ENCODE measurements at places on chromosomes 16 and 17.
A peak's percentile ranks its signal among the peaks of the same experiment; 100 is the strongest.

DNA sequence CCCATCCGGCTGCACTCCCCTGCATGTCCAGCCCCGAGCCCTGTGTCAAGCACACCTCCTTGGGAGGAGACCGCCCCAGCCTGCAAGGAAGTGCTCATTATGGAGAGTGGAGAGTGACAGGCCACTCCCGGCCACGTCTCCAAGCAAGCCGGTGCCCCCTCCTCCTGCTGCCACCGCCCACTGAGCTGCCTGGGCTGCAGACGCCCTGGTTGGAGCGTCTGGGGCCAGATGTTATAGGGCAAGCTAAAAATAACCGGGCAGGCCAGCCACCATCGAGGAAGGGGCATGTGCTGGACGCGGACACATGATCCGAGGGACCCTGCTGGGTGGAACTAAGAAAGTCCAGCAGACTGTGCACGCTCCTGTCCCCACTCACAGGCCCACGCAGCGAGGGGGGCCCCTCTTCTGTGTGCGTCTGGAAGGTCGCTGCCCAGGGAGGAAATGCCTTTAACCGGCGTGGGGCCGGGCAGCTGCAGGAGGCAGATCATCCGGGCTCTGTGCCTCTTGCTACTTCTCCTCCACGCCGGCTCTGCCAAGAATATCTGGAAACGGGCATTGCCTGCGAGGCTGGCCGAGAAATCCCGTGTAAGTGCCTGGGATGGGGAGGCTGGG lies at the start of gene WFDC1:
TSS of gene WFDC1 (plus strand) at position 348 of the 612 bp plus-strand sequence. CDS start at position 442, 94 bp downstream.
- no peak for DNase-seq

- no peak for DNase-seq
Observed at GRCh38 chr17:62871291-62871690, 63.2 kb upstream of the MARCHF10 start.

- no peak for DNase-seq
Observed at GRCh38 chr17:62702746-62703260, 75.3 kb downstream of the MRC2 start.

GRCh38 chr16:28863929-28864793 lies 518 bp downstream of the SH2B1 start:
- no peak for DNase-seq

DNA sequence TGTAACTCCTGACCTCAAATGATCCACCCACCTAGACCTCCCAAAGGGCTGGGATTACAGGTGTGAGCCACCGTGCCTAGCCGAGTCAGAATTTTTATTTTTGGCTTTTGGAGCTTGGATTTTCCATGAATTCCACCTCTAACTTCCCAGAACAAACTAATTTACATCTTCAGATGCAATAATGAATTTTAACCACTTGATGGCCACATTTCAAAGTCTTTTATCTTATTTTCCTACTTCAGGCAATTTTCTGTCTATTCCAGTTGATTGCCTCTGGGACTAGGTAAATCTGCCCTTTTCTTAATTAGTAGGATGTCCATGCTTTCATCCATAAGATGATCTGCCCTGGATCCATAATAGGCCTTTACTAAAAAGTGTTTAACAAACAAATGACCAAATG lies 156.4 kb upstream of the ANKFN1 start:
- no peak for DNase-seq

- no peak for DNase-seq
Observed at GRCh38 chr16:89448656-89449055, 41.7 kb downstream of the ANKRD11 start.

DNA sequence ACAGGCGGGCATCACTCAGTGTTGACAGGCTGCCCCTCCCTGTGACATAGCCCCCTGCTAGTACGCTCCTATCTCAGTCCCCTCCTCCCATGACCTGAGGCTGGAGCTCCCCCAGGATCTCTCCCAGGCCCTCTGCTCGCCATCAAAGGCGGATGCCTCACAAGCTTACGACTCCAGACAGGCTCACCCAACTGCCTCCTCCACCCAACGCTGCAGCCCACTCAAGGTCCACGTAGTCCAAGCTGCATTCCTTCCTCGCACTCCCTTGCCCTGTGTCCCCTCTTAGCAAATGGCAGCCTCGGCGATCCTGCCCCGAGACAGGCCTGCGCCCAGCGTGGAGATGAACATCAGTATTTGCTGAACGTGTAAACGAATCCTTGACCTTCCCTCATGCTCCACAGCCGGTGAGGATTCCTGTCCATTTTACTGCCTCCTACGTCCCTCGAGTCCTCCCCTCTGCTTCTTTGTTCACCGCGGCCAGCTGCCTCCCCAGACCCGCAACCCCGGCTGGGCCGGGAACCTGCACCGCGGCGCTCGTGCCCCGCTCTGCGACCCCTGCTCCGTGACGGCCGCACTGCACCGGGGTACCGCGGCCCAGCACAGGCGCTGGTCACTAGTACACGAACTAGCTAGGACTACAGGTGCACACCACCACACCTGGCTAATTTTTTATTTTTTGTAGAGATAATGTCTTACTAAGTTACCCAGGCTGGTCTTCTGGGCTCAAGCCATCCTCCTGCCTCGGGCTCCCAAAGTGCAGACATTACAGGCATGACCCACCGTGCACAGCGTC lies 838 bp upstream of the TMEM97 start:
- DNase-seq, result no peak

GRCh38 chr16:20976576-20976975 lies 76.0 kb downstream of the LYRM1 start:
- no peak for DNase-seq

GRCh38 chr17:44216173-44216572 lies 3.3 kb downstream of the UBTF start:
- DNase-seq, result no peak

DNA sequence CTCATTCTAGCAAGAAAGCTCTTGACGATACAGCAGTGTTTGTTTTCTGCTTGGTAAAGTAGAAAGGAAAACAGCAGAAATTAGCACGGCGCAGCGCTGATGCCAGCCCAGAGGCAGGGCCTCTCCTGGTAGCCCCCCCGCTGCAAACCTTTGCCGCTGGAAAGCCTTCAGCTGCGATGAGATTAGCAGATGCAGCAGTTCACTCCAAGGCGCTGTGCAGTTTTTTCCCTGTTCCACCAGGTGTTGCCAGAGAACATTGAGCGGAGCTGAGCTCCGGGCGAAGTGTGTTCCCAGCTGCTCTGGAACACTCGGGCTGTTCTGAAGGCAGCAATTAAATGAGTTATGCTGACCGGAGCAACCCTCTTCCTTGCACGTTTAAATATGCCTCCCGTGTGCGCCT lies 72.5 kb downstream of the RBFOX1 start:
- no peak for DNase-seq

GRCh38 chr17:19659366-19660177 lies 11.0 kb downstream of the ALDH3A2 start:
- DNase-seq, result no peak

DNA sequence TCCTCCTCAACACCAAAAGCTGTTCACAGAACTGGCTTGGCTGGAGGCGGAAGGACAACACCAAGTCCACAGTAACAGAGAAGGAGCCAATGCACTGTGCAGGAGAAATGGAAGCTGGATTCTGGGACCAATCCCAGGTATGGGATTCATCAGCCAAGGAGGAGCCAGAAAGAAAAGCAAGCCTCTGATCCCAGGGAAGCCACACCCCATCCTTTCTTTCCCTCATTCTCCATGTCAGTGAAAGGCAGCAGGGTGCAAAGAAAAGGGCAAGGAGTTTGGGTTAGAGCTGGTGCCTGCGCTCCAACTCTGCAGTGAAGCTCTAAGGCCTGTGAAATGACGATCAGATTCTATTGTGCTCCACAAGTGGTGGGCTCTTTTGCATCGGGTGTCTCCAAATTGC lies 11.0 kb downstream of the DCAKD start:
- no peak for DNase-seq

DNA sequence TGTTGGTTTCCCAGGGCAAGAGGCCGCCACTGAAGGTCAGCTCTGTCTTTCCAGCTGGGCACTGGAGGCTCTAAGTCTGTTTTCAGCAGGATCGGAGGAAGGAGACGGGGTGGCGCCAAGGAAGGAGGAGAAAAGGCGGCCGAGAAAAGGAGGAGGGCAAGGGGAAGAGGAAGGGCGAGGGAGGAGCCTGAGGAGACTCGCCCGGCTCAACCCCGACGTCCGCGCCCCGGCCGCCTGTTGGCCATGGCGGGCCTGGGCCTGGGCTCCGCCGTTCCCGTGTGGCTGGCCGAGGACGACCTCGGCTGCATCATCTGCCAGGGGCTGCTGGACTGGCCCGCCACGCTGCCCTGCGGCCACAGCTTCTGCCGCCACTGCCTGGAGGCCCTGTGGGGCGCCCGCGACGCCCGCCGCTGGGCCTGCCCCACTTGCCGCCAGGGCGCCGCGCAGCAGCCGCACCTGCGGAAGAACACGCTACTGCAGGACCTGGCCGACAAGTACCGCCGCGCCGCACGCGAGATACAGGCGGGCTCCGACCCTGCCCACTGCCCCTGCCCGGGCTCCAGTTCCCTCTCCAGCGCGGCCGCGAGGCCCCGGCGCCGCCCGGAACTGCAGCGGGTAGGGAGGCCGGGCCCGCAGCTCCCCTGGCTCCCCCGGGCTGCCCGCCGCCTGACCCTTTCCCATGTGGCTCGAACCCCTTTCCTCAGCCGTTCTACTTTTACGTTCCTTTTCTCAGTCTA lies at the start of gene RNF135:
TSS of gene RNF135 (plus strand) at position 209 of the 737 bp plus-strand sequence. CDS start at position 244, 35 bp downstream.
- peak; percentile 66 for DNase-seq

GRCh38 chr17:83155128-83156121 lies 76.0 kb downstream of the METRNL start:
- DNase-seq, result no peak

GRCh38 chr17:81403671-81404534 lies 8.6 kb downstream of the BAHCC1 start:
- DNase-seq, result no peak

DNA sequence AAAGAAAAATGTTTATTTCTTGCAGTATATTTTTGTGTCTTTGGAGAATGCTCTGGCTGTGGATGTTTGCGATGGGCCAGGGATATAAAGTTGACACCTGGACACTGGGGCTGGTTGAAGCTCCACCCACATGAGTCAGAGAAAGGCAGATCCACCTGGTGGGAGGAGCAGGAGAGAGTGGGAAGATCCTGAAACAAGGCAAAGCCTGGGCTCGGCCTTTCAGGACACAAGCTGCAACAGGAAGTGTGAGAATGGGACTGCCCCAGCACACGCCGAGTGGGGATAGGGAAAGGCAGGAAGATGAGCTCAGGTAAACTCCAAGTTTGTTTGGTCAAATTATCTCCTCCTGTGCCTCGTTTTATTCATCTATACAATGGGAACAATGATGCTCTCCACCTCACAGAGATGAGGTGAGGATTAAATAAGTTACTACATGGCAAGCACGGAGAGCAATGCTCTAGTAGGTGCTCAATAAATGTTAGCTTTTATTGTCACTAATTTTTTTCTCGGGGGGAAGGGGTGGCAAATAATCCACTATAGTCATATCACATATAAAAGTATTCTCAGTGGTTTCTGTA lies 21.4 kb upstream of the PITPNM3 start:
- no peak for DNase-seq

DNA sequence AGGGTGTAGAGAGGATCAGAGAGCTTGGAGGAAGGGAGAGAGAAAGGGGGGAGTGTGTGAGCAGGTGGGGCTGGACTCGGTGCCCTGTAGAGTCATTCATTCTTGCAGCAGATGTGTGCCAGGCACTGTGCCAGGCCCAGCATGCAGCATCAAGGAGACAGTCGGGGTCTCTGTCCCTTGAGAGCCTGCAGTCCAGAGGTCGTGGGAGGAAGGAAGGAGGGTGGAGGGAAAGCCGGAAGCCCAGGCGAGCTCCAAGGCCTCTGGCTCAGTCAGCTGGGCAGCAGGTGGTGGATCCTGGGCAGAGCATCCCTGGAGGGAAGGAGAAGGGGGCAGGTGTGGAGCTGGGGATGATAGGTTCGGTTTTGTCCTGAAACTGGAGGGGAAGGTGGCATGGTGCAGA lies 27.5 kb downstream of the EPN2 start:
- DNase-seq, result no peak

- no peak for DNase-seq
Observed at GRCh38 chr17:14427900-14428647, 127.2 kb downstream of the HS3ST3B1 start.

GRCh38 chr17:18261146-18261515 lies 669 bp downstream of the MIEF2 start:
- no peak for DNase-seq

- DNase-seq, result no peak
Observed at GRCh38 chr17:46935658-46936266, 12.8 kb downstream of the GOSR2 start.

DNA sequence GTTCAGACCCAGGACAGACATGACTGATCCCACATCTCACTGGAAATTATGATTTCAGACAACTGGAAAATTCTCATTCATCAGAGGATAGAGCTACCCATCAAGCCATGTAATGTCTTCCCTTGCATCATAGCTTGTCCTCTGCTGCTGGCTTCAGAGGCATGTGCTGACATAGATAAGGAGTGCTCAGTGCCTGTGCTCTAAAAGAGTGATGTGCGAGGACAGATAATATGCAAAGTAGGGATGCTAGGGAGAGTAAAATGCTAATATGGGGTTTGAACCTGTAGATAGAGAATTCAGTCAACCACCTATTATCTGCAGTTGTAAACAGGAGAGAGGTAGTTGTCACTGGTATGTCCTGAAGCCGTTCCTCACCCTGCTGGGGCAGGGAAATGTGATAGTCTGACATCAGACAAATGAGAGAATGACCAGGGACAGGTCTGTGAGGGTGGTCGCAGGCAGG lies 349.7 kb upstream of the CCL2 start:
- no peak for DNase-seq

GRCh38 chr16:71473891-71474290 lies 11.8 kb upstream of the ZNF23 start:
- DNase-seq, result no peak

DNA sequence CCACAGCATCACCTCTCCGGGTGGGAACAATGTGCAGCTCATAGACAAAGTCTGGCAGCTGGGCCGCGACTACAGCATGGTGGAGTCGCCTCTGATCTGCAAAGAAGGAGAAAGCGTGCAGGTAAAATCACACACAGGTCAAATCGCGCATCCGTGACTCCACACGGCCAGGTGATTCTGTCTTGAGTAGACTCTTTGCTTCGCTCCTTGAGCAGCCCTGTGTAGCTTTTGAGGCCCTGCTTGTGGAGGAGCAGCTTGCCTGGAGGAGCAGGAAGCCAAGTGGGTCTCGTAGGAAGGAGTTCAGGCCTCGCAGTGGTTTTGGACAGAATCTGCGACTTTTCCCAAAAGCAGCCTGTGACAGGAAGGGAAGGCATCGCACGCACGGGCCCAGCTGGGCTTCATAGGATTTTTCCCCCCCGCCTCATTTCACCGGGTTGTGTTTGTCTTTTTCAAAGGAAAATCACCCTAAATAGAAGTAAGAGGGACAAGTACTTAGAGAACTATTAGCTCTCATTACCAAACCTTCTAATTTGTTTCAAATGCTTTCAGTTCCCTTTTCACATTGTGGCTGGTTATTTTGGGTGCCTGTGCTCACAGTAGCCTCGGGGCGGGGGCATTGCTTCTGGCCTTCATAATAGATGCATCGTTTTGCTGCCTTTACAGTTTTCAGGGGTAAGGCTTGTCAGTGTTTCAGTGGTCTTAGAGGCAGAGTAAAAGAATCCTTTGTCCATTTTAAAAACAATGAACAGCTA lies 71.5 kb downstream of the SEC14L1 start:
- peak; percentile 71 for DNase-seq
